Activated CD4-positive, alpha-beta T cell treated with anti-CD3 and anti-CD28 coated beads for 24 hours (primary cell): ENCODE measurements at places on chromosomes 1 and 21.

DNA sequence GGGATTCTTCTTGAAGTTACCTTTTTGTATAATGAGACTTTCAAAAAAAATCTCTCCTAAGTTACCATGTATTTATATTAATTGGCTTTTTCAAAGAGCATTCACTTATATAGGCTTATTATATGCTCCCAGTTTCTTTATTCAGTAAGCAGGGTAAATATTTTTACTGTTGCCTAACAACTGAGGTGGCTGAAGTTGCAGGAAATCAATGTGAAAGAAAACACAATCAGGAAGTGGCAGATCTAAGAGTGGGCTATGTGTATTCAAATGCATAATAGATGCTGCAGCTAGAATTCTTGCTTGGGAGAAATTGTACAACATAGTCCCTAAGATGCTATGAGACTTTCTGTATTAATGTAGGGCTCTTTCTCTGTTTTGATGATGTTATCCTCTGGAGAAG, 606.9 kb downstream of the NUF2 start:
- no peak for DNase-seq

GRCh38 chr21:31418377-31419001, 74.4 kb upstream of the TIAM1 start:
- no peak for DNase-seq

GRCh38 chr1:53971718-53972117, 25.6 kb downstream of the LRRC42 start:
- DNase-seq: no peak

- no peak for DNase-seq
Measured at GRCh38 chr1:9630331-9631111, 21.0 kb upstream of the PIK3CD start.
